ENCODE measurements at places on chromosomes 7 and 10.

GRCh38 chr7:108598153-108598552 lies 28.5 kb downstream of the DNAJB9 start:
- DNase-seq = no peak

GRCh38 chr7:92340016-92340415 lies 94.2 kb downstream of the ANKIB1 start:
- no peak for DNase-seq

- DNase-seq = no peak
These were observed 24.7 kb upstream of the ADCYAP1R1 start for GRCh38 chr7:31027161-31027965.

DNA sequence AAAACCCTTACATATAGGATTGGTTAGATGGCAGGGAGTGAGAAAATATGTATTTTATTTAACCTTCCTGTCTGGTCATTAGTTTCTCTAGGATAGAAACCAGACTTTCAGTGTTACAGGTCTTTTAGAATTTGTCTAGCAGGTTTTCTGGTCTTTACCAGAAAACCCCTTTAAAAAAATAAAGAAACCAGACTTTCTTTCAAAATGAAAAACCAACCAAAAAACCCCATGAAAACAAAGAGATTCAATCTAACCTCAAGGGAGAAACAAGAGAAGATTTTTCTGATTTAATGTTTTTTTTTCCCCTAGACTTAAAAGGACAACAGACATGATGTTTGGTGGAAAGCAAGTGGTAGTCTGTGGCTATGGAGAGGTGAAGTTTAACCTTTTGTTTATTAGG lies 28.7 kb upstream of the STRIP2 start:
- no peak for DNase-seq

- no peak for DNase-seq
These were observed 29.1 kb downstream of the GTF2IRD1 start for GRCh38 chr7:74482629-74483401.

DNA sequence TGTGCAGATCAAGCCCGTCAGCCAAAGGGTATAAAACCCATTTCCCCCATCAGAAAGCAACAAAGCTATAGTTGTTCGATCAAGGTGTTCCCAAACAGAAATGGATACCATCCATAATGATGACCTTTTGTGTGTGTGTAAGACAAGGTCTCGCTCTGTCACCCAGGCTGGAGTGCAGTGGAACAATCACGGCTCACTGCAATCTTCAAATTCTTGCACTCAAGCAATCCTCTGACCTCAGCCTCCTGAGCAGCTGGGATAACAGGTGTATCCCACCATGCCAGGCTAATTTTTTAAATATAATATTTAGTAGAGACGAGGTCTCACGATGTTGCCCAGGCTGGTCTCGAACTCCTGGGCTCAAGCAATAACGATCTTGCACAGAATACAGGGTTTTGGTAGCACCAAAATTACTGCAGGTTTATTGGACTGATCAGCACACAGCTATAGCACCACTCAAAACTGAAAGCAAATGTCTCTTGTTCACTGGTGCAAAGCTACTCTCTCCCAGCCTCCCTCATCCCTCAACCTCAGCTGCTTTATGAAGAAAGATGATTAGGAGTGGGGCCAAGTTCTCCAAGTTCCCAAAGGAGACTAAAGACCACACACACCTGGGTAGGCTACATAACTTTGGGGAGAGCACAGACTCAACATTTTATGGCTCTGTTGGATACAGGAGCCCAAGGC lies 80.5 kb downstream of the ABI1 start:
- DNase-seq = no peak

GRCh38 chr7:18834577-18834976 lies 282.9 kb downstream of the TWIST1 start:
- no peak for DNase-seq

DNA sequence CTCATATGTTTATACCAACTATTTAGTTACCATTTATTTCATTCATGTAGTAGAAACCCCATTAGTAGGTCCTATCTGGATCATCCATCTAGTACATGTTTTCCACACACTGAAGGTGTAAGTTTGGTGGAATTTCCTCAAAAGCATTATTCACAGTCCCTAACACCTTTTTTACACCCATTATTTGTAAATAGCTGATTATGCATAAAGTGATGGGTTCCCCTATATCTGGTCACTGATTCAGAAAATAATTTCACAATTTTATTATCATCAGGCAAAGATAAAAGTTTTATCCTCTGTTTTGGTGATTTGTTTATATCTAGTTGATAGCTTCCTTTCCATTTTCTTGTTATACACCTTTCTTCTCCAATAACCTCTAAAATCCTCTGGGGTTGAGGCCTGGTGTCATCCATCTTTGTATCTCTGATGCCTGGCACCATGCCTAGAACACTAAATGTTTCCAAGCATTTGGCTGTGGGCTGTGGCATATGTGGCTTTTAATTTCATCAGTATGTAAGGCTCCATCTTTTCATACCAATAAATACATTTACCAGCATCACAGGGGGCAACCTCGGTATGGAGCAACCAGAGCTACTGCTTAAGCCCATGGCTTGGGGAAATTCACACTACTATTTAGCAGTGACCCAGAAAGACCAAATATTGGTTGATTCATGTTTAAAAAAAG lies 1089.5 kb upstream of the LRRN3 start:
- no peak for DNase-seq

DNA sequence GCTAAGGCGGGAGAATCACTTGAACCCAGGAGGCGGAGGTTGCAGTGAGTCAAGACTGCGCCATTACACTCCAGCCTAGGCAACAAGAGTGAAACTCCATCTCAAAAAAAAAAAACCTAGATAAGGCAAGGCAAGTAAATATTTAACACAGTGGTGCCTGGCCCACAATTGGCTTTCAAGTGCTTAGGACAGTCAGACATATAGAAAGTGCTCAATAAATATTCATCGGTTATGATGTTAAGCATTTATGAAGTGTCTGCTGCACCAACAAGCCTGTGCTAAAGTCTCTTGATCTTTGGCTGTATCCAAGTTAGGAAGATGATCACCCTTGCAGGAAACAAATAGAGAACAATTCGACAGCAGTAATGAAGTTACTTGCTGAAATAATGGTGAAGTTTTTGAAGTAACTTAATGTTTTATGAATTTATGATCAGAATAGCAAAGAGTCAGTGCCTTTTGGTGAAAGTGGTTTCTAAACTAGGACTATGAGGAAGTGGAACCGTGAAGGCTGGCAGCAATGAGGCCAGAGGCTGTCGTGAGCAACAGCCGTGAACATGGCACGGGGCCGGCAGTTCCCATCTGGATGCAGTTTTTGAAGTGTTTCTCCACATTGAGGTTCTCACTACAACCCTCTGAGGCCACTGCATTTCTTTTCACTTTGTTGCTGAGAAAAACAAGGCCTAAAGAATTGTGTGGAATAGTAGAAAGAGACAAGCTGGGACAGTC lies 48.1 kb upstream of the GATA3 start:
- DNase-seq = no peak

GRCh38 chr7:151905353-151905752 lies 28.4 kb upstream of the PRKAG2 start:
- DNase-seq = no peak

DNA sequence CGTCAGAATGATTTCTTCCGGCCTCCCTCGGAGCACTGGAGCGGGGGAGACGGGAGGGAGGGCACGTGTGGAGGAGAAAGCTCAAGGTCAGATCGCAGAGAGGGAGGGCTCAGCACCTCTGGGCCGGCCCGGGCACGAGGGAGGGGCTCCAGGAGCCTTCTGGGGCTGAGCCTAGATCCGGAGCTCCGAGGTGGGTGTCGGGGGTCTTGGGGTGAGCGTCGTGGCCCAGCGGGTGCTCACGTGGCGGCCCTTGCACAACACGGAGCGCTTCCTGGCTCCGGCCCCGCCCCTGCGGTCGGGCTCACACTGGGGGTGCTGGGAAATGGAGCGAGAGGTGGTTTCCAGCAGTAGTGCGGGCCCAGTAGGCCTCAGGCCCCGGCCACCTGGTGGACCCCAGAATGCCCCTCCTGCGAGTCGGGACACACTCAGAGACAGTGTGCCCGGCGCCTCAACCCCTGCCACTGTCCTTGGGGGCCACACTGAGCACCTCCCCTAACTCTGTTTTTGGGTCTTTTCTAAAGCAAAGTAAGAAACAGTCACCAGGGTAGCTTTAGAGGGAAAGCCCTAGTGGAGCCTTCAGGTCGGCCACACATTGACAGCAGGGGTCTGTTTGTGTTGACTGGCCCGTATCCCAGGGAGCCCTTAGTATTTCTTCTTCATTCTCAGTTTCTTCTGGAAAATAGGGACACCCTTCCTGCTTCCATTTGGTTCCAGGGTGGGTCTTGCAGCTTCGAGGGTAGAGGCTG lies 798 bp downstream of the PPIF start:
- DNase-seq = peak; percentile 76

DNA sequence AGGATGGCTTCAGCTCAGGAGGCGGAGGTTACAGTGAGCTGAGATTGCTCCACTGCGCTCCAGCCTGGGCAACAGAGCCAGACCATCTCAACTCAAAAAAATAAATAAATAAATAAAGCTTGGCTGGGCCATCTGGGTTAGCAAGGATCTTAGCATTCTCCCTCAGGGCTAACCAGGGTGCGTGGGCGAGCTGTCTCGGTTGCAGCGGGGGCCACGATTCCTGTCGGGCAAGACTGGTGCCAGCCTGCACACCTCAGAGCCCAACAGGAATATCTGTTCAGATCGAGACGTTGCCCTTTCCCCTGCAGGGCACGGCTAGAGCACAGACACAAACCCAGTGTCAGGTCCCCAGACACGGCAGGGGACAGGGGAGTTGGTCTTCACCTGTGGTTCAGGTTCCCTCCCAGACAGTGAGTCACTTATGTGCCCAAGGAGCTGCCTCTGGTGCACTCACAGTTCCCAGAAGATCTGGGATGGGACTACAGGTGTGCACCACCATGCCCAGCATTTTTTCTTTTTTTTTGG lies 75.5 kb upstream of the GTF2I start:
- DNase-seq = no peak

GRCh38 chr10:52337225-52337624 lies 23.1 kb downstream of the DKK1 start:
- no peak for DNase-seq

DNA sequence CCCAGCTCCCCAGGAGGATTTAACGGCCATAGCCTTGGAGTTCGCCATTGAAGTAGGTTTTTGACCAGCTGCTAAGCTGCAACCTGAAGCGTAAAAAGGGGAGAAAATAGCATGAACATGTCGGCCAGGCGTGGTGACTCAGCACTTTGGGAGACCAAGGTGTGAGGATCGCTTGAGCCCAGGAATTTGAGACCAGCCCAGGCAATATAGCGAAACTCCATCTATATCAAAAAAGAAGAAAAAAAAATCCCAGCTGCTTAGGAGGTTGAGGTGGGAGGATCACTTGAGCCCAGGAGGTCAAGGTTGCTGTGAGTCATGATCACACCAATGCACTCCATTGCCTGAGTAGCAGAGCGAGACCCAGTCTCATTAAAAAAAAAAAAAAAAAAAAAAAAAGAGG lies 32.2 kb upstream of the MCU start:
- no peak for DNase-seq

- DNase-seq = no peak
These were observed 32.9 kb upstream of the CCDC71L start for GRCh38 chr7:106693677-106694353.

DNA sequence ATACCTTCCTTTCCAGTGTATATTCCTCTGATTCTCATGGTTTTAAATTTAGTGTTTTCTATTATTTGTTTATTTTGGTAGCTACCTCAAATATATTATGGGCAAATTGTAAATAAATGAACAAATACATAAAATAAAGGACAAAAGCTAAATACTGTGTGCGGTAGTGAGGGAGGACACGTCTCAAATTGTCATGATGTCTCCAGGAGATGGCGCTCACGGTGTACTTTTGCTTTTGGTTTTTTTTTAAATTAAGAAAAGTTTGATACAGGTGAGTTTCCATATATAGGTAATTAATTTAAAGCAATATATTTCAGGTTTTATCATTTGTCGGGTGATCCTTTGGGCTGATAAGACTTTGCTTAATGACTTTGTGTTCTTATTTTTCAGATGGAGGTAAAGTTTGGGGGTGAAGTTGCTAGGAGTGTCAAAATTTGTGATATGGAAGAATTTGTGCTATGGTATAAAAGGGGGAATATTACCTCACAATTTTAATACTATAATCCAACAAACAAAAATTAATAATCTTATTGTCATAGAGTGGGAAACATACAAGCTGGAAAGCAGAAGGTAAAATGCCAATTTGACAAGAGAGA lies 68.4 kb upstream of the TMEM229A start:
- DNase-seq = no peak

DNA sequence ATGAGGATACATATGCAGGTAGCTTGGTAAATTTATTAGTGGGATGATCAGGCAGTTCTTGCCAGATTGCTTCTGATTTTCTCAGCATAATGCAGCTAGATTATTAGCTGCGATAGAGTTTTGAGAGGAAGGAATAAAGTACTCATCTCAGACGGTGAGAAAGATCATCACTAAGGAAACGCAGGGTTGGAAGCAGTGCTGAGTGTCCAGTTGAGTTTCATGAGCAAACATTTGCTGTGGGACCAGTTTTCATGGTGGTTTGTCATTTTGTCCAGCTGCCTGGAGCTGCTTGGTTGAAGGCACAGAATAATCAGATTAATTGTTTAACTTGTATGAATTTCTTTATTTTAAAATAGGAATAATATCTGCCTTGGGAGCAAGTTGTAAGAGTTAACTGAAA lies 33.1 kb downstream of the RAB18 start:
- DNase-seq = no peak

DNA sequence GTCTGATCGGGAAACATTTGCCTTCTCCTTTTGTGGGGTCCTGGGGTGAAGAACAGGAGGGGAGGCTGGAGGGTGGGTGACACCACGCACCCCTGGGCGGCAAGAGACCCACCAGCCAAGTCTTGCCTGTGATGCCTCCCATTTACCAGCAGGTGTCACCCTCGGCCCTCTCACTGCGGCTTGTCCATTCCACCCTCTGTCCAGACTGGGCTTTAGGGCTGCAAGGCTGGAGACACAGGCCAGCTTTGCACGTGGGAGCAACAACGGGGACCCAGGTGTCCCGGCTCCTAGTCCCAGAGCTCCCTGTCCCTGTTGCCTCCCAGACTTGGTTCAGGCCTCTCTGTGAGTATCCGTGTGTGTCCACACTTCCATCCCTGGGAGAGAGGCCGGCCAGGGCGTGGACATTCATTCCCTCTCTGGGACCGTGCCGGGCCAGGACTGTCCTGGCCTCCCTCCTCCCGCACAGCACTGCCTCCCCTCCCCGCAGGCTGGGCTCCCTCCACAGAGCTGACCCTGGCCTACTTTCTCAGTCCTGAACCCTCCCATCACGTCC lies 36.2 kb upstream of the GTF2IRD1 start:
- peak; percentile 56 for DNase-seq

DNA sequence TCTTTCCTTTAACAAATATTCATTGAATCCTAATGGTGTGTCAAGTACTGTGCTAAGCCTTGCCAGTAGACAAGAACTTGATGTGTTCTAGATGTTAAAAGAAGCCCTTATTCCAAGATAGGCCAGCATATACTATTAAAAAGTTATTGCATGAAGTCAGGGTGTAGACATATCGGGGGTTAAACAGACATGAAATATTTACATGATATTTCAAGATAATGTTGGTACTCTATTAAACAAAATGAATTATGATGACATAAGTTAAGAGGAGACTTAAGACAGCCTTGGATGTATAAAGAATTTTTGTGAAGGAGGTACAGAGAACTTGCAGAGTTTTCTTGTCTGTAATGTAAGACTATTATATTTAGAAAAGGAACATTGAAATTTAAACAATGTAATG lies 44.8 kb downstream of the HDAC9 start:
- DNase-seq = no peak

Data from CD4-positive, alpha-beta T cell treated with Interleukin-6 at 100 ng/mL for 8 hours (primary cell).